ENCODE measurements at places on chromosomes 3 and 15.

DNA sequence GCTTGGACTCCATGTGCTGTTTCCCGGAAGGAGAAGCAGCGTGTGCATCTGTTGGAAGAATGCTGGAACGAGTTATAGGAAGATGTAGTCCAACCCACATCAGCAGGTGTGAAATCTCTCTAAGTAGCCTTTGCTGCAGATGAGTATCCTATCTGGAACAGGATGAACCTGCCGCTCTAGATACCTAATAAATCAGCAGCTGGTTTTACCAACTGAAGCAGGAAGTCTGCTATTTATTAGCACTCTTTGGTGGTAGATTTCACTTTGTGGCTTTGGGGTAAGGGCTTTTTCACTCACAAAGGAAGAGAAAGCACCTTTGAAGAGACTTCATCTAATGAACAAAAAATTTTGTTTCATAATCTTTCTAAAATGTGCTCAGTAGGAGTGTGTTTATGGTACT lies 66.4 kb downstream of the DCUN1D1 start:
- peak; percentile 87 for DNase-seq

GRCh38 chr3:19202303-19202702 lies 54.0 kb downstream of the KCNH8 start:
- no peak for DNase-seq

DNA sequence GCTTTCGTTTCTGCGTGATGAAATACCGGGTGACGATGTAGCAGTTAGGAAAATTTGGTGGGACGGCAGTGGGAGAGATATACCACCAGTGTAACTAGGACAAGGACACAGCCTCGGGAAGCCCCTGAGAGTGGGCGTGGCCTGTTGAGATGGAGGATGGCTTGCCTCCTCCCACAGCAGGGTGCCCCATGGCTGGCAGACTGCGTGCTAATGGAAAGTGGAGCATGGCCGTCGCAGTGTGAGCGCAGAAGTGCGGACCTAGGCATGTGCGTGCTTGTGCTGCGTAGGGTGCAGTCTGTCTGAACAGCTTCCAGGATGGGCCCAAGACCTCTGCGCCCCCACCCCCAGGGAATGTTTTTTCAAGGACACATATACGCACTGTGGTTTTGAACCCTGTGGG lies 56.8 kb downstream of the CHDH start:
- DNase-seq: no peak

GRCh38 chr3:122403489-122403888 lies 12.4 kb downstream of the WDR5B start:
- DNase-seq: no peak

- DNase-seq: no peak
Observed at GRCh38 chr3:52243791-52244628, 1.5 kb upstream of the PPM1M start.

DNA sequence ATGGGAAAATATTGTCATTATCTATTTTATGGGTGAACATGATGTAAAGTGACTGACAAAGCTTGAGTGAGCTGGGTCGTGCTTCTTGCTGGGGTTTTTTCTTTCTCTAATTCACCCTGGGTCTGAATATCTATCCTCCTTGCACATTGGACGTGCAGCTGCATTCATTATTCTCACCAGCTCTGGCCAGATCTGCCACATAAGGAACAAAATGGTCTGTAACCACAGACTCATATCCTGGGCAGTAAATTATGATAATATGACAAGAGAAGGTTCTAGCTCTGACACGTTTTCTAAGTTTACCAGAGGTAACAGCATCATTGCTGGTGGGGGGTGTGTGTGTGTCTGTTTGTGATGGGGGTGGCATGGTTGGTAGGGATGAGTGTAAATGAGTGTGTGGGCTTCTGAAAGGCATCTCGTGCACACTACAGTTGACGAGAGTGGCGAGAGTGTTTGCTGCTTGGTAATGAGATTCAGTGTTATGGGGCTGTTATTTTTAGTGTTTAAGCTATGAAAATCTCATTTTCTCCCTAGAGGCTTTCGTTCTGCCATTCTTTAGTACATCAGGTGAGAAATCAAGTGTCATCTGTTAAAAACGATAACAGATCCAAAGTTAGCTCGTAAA lies 418.4 kb downstream of the PDCD6IP start:
- DNase-seq: no peak

GRCh38 chr3:129366312-129366831 lies 62.1 kb downstream of the EFCAB12 start:
- DNase-seq: no peak

DNA sequence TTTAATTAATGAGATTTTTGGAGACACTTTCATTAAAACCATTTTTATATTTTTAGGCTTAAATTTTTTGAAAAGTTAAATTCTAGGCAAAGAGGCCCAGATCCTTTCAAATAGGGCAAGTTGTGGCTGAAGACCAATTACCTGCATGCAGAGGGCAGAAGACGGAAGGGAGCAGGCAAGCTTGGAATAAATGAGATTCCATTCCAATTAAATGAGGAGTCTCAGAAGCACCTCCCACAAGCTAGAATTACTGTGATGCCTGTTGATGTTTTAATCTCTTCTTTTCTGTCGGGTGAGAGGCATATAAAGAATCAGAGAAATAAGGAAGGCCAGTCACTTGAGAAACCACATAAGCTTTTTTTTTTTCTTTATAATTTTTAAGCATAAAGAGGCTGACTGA lies 46.8 kb downstream of the KBTBD8 start:
- no peak for DNase-seq

DNA sequence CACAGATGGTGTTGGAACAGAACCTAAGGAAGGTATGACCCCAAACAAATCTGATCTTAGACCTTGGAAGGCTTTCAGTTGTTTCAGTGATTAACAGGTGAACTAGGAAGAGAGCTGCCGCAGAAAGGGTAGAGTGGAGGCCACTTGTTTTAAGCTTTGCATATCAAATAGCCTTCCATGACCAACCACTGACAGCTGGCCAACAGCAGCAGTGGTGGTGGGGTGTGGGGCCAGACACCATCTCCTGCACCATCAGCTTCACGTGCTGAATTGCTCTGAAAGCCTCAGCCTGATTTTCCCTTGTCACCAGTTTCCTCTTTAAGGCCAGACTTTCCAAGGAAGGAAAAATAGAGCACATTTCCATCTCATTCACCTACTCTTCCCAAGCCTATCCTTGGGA lies 16.6 kb upstream of the OSBPL11 start:
- no peak for DNase-seq

- no peak for DNase-seq
Observed at GRCh38 chr3:39255503-39256325, 24.1 kb downstream of the CX3CR1 start.

DNA sequence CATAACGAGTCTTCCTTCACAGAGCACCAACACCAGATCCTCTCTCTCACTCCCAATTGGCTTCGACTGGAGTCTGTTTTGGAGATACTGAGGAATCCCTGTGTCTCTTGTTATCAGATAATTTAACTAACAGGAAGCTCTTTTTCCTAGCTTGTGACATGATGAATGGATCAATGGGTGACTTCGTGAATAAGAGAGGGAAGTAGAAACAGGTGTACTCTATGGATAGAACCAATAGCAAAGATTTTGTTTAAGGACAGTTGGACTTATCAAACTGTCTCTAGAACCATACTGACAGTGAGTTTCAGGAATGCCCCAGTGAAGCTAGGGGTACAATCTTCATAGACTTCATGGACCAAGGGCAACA lies 29.4 kb upstream of the KLHL6 start:
- DNase-seq: no peak

DNA sequence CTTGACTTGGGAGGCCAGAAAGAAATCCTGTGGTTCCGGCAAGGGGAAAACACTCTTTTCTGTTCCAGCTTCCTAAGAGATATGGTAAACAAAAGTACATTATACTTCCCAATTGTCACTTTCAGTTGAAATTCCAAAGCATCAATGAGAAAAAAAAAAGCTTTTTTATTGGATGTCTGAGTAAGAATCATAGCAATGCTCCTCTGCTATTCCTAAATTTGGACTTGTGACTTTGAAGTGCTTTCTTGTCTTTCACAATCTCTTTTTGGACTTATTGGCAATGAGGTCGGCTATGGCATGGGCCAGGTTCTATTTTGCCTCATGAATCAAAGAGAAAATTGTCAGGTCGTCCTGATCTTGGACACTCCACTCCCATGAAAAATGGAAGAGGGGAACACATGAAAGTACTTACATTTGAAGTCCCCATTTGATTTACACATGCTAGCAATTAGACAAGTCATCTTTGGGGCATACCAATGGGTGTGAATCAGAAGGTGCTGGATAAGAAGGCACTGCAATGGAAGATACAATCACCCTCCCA lies 170.5 kb downstream of the GREM1 start:
- no peak for DNase-seq

DNA sequence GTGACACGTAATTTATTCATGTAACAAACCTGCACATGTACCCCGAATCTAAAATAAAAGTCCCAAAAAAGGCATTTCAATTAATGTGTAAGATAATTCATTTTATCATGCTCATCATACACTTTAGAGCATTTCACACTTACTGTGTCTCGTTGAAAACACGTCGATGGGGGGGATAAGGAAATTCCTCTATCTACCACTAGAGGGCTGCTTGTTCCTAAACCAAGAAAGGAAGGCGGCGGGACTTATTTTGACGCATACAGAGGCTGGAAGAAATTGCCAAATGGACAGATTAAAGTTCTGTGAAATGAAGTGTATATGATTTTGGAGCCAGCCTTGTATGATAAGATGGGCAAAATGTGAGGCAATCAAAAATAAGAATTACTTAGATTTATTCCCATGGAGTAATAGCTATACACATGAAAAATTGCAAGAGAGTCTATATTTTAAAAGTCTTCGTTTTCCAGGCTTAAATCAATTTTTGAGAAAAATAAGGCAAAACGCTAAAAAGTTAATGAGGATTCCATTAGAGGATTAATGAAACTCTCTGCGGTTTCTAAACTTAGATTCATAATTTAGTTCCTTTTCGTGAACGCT lies 346.8 kb downstream of the CNTN3 start:
- DNase-seq: peak; percentile 60

- DNase-seq: no peak
Observed at GRCh38 chr15:31567861-31568260, 241.2 kb downstream of the KLF13 start.

GRCh38 chr15:93257920-93258319 lies 168.9 kb upstream of the RGMA start:
- DNase-seq: no peak

Measured in DMS53 (cell line).